ENCODE measurements at places on chromosomes 4 and X.

- DNase-seq = no peak
These were observed 5.1 kb upstream of the RBM41 start for GRCh38 chrX:107123750-107124149.

DNA sequence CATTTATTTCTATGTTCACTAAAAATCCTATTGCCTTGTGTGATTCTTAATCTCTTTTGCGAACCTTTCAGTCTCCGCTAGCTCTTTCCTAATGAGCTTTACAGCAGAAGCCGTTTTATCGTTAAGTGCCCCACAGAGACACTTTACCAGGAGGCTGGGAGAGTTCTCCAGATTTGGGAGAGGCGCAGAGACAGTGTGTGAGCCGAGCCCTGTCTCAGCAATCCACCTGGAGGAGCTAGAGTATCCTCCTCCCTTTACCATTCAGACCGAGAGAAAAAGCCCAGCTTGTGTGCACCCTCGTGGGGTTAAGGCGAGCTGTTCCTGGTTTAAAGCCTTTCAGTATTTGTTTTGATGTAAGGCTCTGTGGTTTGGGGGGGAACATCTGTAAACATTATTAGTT lies 54.9 kb upstream of the MTM1 start:
- no peak for DNase-seq

DNA sequence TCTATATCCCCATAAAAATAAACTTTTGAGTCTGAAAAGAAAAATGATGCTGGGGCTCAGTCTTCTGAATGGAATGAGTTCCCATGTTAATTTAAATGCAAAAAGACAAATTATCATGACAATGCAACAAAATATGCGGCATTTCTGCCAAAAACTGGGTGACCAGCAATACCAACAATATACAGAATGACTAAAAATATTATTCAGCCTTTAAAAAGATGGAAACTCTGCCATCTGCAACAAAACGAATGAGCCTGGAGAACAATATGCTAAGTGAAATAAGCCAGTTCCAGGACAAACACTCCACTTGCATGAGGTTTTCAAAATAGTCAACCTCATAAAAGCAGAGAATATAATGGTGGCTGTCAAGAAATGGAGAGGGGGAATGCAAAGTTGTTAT lies 558.5 kb downstream of the IL15 start:
- no peak for DNase-seq

DNA sequence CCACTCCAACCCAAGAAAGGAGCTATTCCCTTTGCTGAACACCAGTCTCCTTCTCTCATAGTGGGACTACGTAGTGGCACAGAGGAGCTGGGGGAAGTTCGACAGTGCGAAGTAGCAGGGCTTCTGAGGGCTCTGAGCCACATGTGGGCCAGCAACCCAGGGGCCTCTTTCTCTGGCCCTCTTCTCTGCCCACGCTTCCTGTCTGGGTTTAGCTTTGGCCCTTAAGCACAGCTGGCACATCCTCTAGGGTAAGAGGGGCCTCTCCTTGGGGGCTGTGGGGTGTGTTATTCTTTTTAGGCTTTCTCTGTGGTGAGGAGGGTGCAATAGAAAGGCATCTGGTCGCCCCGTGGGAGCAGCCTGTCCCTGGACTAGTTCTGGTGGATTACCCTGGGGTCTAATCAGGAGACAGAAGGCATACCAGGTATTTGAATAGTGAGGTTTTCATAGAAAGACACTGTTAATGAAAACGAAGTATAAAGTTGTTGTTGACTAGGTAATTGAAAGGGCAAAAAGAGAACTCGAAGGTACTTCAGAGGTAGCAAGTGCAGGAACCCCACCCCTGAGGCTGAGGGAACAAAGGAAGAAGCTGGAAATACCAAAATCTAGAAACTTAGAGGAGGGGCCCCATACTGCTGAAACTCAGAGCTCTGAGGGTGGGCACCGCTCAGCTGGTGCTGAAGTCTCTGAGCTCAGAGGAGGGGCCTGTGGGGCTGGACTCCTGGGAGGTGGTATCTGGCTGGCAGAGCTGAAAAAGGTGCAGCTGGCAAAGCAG lies 151.9 kb upstream of the RPS6KA3 start:
- no peak for DNase-seq

- DNase-seq = no peak
These were observed 191.6 kb upstream of the TTC29 start for GRCh38 chr4:147137280-147137679.

DNA sequence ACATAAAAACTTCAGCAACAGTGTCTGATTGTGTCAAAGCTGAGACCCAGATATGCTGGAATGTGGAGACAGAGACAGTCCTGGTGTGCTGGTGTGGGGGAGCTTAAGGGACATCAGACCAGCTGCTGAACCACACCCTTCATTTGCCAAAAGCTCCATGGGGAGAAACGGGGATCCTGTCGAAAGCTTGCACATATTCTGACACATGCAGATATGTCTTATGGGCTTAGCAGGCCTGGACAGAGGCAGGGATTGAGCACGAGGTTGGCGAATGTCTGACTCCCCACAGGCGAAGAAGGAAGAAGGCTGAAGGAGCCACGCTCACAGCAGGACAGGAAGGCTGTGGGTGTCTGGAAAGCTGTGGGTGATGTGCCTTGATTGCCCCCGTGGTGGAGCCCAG lies 72.1 kb upstream of the ACSL1 start:
- DNase-seq = no peak

DNA sequence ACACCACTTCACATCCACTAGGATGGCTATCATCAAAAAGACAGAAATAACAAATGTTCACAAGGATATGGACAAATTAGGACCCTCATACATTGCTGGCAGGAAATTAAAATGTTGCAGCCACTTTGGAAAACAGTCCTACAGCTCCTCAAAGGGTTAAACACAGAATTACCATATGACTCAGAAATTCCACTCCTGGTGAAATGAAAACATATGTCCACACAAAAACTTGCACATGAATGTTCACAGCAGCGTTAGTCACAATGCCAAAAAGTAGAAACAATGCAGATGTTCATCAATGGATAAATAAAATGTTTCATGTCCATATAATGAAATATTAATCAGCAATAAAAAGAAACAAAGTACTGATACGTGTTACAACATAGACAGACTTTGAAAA lies 15.1 kb downstream of the S100G start:
- no peak for DNase-seq

DNA sequence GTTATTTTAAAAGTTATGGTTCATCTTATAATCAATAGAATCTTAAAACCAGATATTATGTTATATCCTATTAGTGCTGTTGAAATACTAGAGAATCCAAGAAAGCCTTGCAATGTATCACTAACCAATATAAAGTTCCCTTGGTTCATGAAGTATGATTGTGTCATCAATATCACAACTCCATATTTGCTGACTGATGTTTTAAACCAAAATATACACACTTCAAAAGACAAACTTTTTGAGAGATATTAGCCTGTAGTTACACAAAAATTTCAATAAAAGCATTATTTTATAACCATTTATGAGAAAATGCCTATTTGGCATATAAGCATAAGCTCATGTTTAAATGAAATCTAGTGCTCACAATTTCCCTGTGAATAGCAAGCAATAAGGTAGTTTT lies 198.6 kb downstream of the CENPC start:
- no peak for DNase-seq
